Activated CD8-positive, alpha-beta memory T cell treated with anti-CD3 and anti-CD28 coated beads for 1 hour (primary cell): ENCODE measurements at places on chromosomes 7 and 10.

- no peak for DNase-seq
These were observed 624.0 kb downstream of the NRG3 start for GRCh38 chr10:82498976-82499375.

DNA sequence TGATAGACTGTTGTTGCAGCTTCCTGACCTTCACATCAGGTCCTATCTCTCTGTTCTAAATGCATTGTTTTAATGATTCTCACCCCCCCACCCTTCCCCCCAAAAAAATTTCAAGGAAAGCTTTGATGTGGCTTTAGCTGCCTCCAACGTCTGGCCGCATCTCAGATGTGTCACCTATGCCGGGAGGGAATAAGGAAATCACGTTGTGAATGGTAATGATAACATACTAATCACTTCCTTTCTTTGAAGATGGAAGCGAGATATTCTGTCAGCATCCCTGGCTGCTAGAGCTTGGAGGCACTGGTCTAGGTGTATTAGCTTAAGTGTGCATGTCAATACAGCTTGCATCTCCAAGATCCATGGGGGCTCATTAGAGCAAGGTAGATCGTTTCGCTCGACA, 89.6 kb downstream of the VTI1A start:
- DNase-seq, result no peak

DNA sequence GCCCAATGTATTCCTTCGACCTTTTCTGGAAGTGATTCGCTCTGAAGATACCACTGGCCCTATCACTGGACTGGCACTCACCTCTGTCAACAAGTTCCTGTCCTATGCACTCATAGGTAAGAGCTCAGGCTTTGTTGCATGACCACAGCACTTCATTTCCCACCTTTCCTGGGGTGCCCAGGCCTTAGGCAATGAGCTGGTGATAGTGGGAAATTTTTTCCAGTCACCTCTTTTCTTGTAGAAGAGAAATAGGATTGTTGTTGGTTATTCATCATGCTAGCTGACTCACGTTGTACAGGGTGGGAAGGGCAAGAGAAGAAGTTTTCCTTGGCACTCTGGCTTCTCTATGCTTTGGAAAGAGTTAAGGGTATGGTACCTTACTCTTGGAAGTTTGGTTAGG, 51.4 kb upstream of the NFKB2 start:
- no peak for DNase-seq

- DNase-seq, result no peak
These were observed 31.9 kb downstream of the SCRN1 start for GRCh38 chr7:29957521-29958310.

GRCh38 chr7:106346678-106347217, 62.0 kb upstream of the NAMPT start:
- no peak for DNase-seq

GRCh38 chr10:44386546-44387052, 1.7 kb upstream of the CXCL12 start:
- DNase-seq, result no peak

GRCh38 chr7:95540366-95540765, 54.6 kb downstream of the ASB4 start:
- DNase-seq, result no peak

DNA sequence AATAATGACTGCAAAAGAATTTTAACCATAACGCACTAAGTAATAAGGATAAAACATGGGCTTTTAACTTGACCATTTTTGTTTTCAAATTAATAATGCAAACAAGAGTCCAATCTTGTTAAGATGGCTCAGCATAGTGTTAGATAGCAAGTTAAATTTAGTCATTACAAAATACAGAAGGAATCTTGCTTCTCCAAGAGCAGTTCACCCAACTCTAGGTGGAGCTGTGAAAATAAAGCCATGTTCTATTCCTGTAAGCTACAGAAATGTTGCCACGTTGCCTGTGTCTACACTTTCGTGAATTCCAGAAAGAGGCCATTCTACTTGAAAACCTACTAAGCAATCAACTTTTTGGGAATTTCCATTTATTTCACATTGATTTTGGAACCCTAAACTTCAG, 191.9 kb downstream of the SFMBT2 start:
- DNase-seq, result no peak

DNA sequence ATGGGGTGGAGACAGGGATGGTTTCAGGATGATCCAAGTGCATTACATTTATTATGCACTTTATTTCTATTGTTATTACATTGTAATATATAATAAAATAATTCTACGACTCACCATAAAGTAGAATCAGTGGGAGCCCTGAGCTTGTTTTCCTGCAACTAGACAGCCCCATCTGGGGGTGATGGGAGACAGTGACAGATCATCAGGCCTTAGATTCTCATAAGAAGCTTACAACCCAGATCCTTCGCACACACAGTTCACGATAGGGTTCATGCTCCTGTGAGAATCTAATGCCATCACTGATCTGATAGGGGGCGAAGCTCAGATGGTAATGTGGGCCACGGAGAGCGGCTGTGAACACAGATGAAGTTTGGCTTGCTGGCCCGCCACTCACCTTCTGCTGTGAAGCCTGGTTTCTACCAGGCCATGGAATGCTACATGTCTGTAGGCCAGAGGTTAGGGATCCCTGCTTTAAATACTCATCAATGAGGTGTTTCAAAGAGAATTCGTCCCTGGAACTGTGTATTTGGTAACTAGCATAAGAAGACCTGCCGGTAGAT, 21.2 kb upstream of the PRKCQ start:
- no peak for DNase-seq

GRCh38 chr7:43872406-43873110, 3.2 kb upstream of the MRPS24 start:
- DNase-seq, result no peak

DNA sequence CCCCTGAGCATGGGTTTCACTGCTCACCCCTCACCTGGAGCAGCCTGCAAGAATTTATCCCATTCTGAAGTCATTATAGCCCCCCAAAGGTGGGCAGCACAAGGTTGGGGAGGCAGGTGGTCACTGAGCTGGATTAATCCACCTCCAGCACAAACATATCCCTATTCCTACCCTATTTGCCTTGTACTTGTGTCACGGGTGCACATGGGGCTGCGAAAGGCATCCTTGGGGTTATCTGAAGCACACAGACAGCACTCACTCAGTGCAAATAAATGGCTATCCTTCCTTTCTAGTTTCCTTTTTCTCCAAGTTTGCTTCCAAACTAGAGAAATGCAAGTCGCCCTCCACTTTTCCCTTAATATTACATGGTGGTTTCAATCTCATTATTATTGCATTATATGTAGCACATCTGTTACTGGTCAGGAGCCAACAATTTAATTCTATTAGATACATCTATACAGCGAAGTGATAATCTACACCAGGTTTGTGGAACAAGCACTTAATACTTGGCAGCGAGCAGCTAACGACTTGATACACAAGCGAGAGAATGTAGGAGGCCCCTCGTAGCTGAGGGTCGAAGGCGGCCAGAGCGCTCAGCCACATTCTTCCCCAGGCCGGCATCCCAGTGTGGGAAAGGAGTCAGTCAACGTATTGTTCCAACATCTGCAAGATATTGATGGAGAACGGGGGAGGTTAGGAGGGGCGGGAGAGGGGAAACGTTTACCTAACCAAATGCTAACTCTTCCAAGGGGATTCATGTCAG, 121.3 kb upstream of the HABP2 start:
- no peak for DNase-seq

- DNase-seq, result no peak
These were observed 8.0 kb upstream of the ACTR3B start for GRCh38 chr7:152751449-152752141.

GRCh38 chr10:17910125-17910789, 41.5 kb upstream of the SLC39A12 start:
- DNase-seq, result no peak

DNA sequence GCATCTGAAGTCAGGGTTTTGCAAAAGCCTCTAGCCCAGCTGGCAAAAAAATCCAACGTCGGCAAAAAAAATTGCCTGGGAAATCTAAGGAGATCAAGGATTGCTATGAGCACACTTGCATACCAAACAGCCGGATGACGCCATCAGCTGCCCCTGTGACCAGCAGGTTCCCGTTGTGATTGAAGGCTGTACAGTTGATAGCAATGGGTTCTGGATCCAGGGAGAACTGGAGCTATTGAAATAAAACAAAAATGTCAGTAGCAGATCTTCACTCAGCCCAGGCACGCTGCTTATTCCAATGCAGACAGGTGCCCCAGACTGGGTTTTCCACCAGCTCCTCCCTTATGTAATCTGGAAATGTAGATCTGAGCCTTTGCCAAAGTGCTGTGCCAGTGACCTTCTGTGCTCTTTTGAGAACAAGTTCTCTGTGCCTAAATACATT, 18.7 kb upstream of the CYREN start:
- DNase-seq, result no peak

DNA sequence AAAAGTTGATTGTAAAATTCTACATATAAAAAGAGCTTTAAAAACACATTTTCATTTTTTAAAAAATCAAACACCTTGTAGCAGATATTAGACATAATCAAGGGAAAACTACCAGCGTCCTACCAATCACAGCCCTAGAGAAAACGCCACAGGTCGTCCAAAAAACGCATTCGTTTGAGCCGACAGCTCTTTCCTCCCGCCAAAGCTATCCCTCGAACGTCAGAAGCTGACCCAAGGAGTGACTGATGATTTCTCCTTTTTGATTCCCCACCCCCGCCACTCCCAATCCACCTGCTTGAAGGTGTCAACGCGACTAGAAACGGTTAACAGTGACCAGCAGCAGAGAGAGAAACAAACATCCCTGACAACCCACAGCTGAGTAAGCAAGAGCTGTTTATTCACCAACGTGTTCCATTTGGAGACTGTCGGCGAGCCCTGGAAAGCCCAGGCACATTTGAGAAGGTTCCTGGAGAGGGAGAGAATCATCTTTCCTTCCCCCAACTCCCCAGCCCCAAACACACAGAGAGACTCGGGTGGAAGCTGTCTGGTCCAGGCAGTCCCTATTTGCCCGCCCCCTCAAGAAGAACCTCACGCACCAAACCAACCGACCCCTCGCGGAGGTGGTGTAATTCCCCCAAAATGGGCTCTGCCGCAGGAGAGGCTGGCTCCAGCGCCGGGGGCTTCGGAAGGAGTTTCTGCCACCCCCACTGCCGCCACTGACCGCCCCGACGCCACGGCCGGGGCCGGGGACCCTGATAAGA, 622 bp downstream of the CPEB3 start:
- DNase-seq, result peak; percentile 14
